DMS153 (cell line): ENCODE measurements at places on chromosomes 16 and 17.

- DNase-seq = no peak
Measured at GRCh38 chr17:62701706-62702085, 74.2 kb downstream of the MRC2 start.

- DNase-seq = no peak
Measured at GRCh38 chr17:28744104-28744971, 527 bp downstream of the TRAF4 start.

DNA sequence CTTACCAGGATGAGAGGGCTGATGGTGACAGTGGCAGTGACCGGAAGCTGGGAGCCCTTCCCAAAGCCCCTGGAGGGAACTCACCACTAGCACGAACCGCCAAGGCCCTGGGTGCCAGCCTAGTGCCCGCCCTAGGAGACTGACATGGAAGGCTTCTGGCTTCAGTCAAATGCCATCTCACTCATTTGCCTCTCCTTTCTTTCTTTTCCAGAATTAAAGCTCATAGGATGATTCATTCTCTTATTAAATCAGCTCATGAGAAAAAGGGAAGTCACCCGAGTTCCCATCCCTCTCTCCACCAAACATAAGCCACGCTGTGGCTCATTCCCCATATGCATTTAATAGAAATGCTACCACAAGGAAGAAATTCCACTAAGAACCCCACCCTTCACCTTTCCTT is 12.1 kb downstream of the CUEDC1 start:
- no peak for DNase-seq

DNA sequence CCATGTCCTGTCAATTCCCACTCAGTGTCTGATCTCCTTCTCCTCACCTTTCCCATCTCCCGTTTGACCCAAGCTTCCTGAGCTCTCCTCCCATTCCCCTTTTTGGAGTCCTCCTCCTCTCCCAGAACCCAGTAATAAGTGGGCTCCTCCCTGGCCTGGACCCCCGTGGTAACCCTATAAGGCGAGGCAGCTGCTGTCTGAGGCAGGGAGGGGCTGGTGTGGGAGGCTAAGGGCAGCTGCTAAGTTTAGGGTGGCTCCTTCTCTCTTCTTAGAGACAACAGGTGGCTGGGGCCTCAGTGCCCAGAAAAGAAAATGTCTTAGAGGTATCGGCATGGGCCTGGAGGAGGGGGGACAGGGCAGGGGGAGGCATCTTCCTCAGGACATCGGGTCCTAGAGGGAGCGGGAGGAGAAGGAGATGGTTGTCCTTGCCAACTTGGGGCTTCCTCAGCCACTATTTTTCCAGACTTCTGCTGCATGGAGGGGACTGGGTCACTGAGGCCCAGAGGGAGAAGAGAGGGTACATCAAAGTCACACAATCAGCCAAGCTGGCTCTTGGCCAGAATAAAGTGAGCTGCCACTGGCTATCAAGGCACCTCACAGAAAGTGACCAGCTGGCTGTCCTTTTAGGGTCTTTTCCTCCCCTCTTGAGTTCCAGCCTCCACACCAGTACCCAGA is 1.9 kb upstream of the TBC1D10B start:
- DNase-seq = no peak

DNA sequence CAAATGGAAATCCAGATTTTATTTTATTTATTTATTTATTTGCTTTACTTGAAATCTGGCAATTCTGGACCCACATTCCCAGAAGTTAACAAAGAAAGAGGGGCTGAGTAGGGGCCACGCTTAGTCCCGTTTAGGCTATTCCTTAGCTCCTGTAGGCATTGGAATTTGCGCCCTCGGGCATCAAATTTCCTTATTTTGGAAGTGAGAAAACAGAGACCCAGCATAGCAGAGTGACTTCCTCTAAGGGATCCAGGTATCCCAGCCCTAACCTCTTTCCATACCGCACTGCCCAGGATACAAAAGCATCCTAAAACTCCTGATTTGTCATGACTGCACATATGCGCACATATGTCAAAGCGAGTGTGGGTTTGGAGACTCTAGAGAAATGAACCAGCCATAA is 19.0 kb upstream of the SMG1 start:
- no peak for DNase-seq

- DNase-seq = no peak
Measured at GRCh38 chr17:31266042-31266441, 31.0 kb downstream of the OMG start.

DNA sequence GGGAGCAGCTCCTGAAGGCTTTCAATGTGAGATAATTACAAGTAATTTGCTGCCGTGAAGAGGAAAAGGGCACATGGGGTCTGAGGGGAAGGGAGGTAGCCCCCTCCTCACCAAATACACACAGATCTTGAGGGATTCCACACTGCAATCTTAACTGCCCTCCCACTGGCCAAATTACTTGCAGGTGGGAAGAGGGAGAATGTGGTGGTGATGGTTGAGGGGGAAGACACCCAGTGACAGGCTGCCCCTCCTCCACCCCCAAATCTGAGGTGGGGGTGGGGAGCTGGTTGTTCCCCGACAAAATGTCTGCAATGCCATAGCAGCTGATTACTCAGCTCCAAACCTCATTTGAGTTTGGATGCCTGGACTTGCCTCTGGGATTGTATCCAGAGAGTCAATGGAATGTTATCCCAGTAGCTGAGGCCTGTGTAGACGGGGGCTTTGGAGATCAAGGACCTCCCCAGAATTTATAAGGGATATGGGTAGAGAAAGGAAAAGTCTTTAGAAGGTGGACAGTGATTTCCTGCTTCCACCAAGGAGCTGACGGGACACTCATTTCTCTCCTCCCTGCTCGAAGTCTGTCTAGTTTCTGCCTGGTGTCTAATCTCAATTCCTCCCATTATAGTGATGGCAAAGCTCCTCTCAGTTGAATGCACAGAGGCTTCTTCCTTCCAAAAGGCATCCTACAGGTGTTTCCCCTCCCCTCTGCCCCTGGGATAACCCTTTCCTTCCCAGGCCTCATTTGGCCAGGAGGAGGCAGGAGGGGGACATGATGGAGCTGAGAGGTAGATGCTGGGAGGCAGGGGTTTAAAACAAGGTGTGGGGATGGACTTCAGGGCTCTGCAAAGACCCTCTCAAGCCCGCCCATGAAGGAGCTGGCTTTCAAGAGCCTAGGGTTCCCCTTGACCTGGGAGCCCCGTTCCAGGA is 8.7 kb downstream of the DLX4 start:
- no peak for DNase-seq

- DNase-seq = no peak
Measured at GRCh38 chr17:50347117-50347893, 1.4 kb downstream of the XYLT2 start.

DNA sequence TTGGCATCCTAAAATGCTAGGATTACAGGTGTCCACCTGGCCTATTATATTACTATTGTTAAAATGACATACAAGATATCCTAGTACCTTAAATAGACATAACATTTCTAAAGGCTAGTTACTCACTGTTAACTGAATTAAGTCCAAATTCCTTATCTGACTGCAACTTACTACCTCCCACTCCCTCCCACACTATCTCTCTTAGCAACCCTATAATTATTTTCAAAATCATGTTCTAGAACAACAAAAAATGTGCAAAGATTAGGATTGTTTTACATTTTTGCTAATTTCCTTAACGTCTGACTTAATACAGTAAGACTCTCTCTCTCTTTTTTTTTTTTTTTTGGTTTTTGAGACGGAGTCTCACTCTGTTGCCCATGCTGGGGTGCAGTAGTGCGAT is 2.2 kb upstream of the ATF7IP2 start:
- no peak for DNase-seq

DNA sequence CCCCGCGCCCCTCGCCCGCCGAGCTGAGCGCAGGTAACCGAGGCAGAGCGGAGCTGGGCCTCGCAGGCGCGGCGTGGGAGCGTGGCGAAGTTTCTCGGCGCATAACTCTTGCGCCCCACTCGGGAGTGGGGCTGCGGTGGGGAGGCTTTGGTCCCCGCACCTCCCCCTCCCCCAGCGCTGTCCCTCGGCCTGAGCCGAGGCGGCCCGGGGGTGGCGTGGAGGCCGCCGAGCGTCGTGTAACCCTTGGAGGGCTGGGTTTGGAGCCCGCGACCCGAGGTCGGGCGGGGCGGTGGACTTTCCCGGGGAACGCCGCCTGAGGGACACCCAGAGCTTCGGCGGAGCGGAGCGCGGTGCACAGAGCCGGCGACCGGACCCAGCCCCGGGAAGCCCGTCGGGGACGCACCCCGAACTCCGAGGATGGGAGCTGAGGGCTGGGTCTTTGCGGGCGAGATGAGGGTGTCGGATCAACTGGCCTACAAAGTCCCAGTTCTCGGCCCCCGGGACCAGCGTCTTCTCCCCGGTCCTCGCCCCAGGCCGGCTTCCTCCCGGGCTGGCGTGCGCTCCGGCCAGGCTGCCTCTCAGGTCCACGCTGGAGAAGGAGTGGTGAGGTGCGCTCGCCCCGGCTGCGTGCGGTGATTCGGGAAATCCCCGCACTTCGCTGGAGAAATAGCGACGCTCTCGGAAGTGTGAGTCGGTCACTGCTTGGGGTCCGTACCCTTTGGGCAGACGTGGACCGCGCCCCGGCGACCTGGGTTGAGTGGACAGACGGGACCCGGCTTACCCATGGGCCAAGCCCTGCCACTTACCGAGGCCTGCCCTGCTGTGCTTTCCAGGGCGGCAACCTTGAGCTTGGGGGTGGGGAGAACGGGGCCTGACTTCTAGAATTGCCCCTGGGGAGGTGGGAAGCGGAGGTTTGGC is 168.4 kb downstream of the RAB11FIP4 start:
- DNase-seq = no peak

DNA sequence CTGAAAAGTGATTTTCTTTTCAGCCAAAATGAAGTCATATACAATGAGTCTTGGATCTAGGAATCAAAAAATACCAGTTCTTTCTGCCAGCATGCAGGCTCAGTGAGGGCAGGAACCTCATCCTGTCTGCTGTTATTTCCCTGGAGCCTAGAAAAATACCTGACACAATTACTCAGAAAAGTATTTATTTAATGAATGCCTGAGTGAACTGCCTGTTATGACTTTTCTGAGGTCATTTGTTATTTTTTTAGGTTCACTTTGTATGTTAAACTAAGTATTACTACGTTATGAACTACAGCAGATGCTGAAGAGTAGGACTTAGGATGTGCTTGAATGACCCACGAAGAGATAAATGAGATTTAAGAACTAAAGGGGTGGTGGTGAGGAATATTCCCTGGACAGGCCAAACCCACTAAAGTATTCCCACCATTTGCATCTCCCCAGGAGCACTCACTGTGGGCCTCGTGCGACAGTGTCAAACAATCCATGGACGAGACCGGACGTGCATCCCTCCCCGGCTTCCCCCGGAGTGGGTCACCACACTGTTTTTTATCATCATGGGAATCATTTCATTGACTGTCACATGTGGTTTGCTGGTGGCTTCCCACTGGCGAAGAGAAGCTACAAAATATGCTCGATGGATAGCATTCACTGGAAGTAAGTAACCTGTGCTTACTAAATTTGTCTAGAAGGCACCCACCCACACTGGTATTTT is 17.1 kb upstream of the VWA3A start:
- no peak for DNase-seq

DNA sequence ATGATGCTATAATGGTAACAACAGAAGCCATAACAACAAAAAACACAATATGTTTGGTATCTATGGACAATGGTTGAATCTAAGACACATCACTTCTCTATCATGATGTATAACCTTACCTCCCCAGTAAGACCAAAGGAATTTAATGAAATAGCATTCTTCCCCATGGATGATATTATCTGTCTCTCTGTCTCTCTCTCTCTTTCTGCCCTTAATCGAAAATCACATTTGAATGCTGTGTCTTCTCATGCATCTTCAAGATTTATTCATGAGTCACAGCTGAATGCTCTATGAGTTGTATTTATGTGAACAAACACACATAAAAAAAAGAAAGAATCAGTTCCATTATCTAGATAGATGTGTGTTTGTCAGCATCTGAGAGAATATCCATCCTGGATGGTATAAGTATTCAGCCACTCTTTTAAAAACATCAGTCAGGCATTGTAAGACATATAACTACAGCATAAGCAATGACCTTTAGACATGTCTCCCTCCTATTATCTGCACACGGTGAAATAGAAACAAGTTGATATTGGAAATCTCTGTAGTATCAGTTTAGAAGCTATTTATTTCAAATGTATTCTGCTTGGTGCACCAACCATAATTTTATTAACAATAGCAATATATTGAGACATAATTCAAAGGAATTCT is 433.3 kb downstream of the TOX3 start:
- DNase-seq = no peak

- no peak for DNase-seq
Measured at GRCh38 chr17:66679631-66680517, 155.0 kb upstream of the CACNG5 start.

- no peak for DNase-seq
Measured at GRCh38 chr16:18841833-18842525, 40.6 kb upstream of the ARL6IP1 start.

DNA sequence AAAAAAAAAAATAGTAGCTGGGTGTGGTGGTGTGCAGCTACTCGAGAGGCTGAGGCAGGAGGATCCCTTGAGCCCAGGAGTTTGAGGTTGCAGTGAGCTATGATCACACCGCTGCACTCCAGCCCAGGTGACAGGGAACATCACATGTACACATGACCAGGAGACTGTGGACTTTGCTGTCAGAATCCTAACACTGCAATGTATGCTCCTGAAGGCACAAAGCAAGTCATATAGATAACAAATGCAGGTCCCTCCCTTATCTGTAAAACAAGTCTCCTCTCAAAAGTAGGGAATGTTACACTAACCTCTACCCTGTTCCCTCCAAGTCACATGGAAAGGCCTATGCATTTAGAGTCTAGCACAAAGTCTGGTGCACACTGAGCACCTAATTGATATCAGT is 48.5 kb downstream of the ARHGAP17 start:
- no peak for DNase-seq

GRCh38 chr16:10835281-10835931 is 16.8 kb upstream of the TVP23A start:
- DNase-seq = no peak

GRCh38 chr17:77332034-77332971 is 191.5 kb downstream of the SEC14L1 start:
- DNase-seq = no peak

DNA sequence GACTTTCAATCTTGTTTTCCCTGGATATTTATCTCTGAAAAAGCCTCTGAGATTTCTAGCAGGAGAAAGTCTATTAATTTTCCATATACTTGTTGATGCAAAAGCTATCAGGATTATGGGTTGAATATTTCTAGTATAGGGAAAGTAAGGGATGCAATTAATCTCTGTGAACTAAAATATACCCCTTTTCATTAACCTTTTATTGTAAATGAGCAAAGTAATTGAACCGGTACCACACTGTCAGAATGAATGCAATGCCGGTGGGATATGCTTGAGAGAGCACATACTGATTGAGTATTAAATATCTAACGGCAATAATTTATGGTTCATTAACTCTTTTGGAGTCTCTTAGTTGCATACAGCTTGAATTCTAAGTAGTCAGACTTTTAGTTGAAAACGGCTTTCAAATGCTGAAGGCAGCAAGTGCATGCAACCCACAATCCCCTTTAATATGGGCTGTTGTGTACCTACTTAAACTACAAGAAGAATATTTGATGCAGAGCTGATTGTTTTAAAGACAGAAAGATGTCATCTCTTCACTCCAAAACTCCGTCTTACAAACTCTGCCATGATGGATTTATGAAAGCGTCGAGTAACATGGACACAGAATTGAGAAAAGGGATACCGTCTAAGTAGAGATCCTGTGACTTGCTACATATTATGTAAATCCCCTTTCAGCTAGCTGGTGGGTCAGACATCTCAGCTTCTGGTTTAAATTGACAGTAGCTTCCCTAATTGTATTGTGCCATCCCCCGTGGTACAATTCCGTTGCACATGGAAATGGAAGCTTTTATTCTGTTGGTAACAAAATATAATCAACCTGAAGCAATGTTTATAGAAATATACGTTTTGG is 141.3 kb upstream of the CDH8 start:
- no peak for DNase-seq
